ENCODE measurements at places on chromosomes 11 and 22.
A peak's percentile ranks its signal among the peaks of the same experiment; 100 is the strongest.

DNA sequence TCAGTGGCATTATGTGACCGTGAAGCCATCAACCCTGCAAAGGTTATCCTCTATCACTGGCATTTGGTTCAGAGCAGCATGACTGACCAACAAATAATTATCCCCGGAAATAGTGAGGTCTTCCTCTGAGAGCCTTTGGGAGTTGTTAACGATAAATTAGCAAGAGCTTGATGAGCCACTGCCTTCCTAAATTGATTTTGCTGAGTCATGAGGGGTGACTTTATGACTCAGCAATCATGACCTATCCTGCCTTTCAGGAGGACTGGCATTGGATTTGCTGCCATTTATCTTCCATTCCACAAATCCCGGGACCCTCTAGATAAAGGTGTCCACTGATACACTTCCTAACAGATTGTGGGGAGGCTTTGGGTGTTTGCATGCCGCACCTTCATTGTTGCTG, 80.8 kb upstream of the MTNR1B start:
- DNase-seq: no peak

DNA sequence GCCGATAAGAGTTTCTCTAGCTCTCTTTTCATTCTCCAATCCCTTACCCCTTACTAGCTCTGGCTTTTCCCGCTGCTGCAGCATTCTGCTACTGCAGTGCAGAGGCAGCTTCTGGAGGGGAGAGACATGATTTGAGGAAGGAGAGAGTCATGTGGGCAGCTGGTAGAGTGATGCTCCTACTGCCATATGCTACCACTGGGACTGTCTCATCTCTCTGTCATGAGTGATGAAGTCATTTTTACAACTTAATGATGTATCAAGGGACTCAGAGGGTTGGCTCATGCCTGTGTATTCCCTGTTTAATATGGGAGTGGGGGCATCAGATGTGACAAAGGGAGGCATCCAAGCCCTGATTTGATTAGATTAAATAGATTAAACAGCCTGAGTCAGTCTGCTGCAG, 11.3 kb downstream of the SLC17A6 start:
- DNase-seq: no peak

- DNase-seq: no peak
Observed at GRCh38 chr11:66230978-66231377, 37.5 kb upstream of the RAB1B start.

DNA sequence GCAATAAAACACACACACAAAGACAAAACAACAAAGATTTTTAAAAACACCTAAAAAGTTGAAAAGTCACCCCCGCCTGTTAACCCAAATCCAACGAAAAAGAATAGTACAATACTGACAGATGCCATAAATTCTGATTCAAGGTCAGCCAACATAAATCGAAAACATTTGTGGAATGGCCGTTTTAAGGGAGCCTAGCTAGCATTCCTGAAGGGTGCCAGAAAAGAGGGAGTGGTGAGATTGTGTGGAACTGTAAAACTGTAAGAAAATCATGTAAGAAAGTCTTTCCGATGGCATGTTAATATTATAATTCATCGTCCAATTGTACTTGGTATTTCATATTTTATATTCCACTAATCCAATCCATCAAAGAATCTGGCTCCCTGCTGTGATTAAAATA, 75.1 kb downstream of the RAB38 start:
- DNase-seq: no peak

DNA sequence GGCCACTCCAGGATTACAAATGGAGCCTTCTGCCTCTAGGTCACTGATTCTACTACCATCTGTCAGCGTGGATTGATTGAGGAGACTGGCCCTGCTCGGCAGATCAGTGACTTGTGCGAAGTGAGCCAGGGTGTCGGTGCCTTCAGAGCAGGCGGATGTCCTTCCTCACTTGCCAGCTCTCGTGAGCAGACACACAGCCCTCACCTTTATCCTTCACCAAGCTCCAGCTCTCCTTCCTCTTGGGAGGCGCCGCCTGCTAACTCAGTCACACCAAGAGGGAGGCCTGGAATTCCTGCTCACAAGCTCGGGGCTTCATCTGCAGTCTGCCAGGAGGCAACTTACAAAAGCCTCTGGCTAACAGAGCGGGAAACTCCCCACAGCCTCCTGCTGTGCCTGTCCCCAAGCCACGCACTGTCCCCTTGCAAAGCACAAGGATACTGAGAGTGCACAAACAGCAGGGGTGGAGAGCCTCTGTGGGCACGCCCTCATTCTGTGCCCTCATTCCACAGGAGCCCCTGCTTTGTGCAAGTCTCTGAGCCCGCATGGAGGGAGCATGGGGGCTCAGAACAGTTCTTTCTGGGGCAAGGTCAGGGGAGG, 3.5 kb upstream of the TCF20 start:
- no peak for DNase-seq

DNA sequence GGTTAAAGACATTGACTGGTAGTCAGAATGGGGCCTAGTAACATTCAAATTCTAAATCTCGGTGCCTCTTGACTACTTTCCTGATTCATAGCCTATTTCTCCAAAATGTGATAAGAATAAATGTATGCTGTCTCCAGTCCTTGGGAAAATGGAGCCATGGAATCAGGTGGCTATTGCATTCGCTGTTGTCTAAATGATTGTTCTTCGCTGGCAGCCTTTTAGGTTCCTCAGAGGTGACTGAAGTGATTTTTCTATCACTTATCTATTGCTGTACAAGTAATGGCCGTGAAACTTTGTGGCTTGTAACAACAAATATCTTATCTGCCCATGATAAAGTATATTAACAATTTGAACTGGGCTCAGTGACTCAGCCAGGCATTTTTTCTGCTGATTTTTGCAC, 15.4 kb downstream of the SRPRA start:
- DNase-seq: no peak

DNA sequence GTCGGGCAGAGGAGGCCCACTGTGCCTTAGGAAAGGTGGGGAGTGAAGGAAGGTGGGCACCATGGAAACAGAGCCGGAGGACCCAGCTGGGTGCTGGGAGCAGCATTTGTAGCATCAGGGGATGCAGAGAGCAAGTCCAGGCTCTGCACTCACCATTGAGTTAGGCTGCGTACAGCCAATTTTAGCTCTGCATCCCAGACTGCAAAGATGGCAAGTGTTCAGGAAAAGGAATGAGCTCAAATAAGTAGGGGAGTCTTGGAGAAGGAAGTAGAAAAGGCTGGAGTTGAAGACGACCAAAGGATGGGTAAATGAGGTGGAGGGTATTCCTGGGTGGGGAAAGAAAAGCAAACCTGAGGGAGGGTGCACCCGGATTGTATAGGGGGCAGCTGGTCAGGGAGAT, 31.6 kb upstream of the ETS1 start:
- no peak for DNase-seq

DNA sequence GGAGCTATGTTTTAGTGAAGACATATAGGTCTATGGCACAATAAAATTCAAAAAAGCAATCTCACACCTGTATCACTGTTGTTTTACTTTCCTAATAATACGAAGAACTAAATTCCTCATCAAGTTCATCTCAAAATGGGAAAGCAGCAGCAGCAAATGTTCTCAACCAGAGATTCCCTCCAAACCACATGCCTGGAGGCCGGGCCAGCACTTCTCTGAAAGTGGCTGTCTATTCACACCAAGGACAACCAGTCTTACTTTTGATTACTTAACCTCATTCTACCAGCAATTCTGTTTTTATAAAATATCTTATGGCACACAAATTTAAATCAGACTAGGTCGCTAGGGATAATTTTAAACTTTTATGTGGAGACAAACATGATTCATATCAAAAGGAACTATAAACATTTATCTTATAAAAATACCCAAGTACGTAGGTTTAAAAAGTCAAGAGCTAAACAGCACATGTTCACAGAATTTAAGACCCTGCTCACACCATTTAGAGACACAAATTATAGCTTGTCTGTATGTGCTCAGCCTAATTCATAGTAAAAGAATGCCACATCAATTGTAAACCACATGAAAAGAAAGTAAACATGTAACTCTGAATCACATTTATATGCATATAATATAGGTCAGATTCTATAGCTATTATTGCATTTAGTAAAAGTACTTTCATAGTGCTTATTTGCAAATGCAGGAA, 46.1 kb downstream of the RRAS2 start:
- no peak for DNase-seq

GRCh38 chr22:44394246-44395117, 81.7 kb upstream of the SHISAL1 start:
- DNase-seq: no peak

DNA sequence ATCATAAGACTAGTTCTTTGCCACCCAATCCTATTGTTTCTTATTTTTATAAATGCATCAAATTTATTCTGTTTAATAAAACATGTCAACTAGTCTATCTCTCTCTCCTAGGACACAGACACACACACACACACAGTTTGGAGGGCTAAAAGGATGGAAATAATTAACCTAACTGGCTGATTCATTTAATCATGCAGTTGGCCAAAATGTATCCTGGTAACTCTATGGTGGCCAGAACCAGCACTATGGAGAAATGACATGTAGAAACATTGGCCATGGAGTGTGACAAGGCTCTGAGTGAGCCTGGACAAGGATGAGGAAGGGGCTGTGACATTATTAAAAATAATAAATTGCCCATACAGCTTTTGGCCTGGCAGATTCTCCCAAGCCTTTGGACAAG, 64.1 kb downstream of the CLPB start:
- no peak for DNase-seq

- no peak for DNase-seq
Observed at GRCh38 chr11:96095884-96096303, 172.0 kb upstream of the MTMR2 start.

- DNase-seq: no peak
Observed at GRCh38 chr11:37264060-37264459, 666.0 kb upstream of the RAG2 start.

GRCh38 chr22:43840431-43840830, 21.9 kb downstream of the SULT4A1 start:
- DNase-seq: no peak

- DNase-seq: peak; percentile 67
Observed at GRCh38 chr22:44360668-44361381, 48.1 kb upstream of the SHISAL1 start.

GRCh38 chr22:19779685-19780268, 19.2 kb downstream of the TBX1 start:
- DNase-seq: no peak

- no peak for DNase-seq
Observed at GRCh38 chr22:44971651-44972362, 38.0 kb downstream of the PHF21B start.

GRCh38 chr11:91837411-91838330, 386.9 kb upstream of the FAT3 start:
- DNase-seq: no peak
